ENCODE measurements at places on chromosomes 16 and 17. TPM values are rescaled to one million over a fixed set of nuclear protein-coding genes. Genes with fewer than 3 reads are reported as not detected.

DNA sequence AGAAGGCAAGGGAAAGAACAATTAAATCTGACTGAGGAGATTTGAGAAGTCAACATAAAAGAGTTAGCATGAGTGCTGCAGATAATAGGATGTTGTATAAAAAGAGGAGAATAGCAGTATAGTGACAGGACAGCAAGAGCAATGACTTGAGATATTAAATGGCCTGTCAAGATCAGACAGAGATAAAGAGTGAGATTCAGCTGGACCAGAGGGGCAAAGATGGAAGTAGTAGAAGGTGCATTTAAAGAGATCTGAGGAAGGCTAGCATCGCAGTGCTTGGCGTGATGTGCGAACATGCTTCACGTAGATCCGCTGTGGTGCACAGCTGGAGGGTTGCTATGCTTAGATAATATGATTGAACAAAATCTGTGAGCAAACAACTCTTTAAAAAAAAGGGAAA is 1422.6 kb upstream of the CDH8 start:
- DNase-seq: no peak

- no peak for DNase-seq
These were observed 37.4 kb downstream of the BPTF start for GRCh38 chr17:67862614-67863217.

GRCh38 chr16:83755391-83755790 is 52.4 kb upstream of the HSBP1 start:
- no peak for DNase-seq

GRCh38 chr16:67844497-67844896 is 2.2 kb upstream of the NUTF2 start:
- DNase-seq: no peak

DNA sequence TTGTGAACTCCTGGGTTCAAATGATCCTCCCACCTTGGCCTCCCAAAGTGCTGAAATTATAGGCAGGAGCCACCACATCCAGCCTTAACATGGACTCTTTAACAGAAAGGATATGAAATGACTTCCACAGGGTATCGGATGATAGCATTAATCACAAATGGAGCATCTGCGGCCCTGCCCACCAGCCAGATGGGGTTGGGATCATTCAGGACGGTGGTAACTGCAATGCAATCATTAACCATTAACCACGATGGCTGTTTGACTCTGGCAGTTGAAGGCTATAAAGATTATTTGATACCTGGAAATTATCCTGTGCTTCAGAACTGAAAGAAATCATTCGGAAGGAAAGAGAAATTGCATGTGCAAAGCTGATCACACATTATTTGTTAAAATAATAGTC is 5.3 kb upstream of the CHST5 start:
- DNase-seq: no peak

GRCh38 chr17:18056214-18056613 is 17.0 kb downstream of the GID4 start:
- DNase-seq: no peak

- no peak for DNase-seq
These were observed 30.8 kb downstream of the VWA3A start for GRCh38 chr16:22123146-22123545.

- DNase-seq: no peak
These were observed 52.6 kb downstream of the PRKCA start for GRCh38 chr17:66354981-66355380.

GRCh38 chr17:28521311-28522085 is 15.3 kb downstream of the FOXN1 start:
- DNase-seq: peak; percentile 72

DNA sequence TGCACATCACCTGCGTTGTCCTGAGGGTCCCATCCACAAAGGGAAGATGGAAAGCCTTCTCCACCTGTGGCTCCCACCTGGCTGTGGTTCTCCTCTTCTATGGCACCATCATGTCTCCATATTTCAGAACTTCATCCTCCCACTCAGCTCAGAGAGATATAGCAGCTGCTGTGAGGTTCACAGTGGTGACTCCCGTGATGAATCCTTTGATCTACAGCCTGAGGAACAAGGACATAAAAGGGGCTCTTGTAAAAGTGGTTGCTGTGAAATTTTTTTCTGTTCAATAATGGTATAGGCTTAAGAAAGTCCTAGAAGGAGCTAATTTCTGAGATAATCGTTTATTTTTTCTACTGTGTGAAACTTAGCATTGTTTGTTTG is 18.7 kb downstream of the ZNF200 start:
- no peak for DNase-seq

- DNase-seq: no peak
These were observed 67.2 kb upstream of the CIBAR2 start for GRCh38 chr16:85179344-85180046.

The KRT28 gene
- total RNA-seq: not detected

The TPPP3 gene
- total RNA-seq: 91.3 TPM

The PHF23 gene
- 45.4 TPM for total RNA-seq

The HOXB13 gene
- total RNA-seq: not detected

The GLP2R gene
- 2.5 TPM for total RNA-seq

The MYO19 gene
- total RNA-seq: 80.8 TPM

The C17orf100 gene
- total RNA-seq: 1.3 TPM

The CCL17 gene
- 1.1 TPM for total RNA-seq

Measured in left lung (tissue), 14 donors.